ENCODE measurements at places on chromosomes 6 and 20. TPM values are rescaled to one million over a fixed set of nuclear protein-coding genes. Genes with fewer than 3 reads are reported as not detected.

HTR1E gene
- total RNA-seq = not detected

HDGFL1 gene
- total RNA-seq = not detected

CGAS gene
- 14.9 TPM for total RNA-seq

ZNF165 gene
- 0.79 TPM for total RNA-seq

PKIB gene
- total RNA-seq = 0.47 TPM

DNA sequence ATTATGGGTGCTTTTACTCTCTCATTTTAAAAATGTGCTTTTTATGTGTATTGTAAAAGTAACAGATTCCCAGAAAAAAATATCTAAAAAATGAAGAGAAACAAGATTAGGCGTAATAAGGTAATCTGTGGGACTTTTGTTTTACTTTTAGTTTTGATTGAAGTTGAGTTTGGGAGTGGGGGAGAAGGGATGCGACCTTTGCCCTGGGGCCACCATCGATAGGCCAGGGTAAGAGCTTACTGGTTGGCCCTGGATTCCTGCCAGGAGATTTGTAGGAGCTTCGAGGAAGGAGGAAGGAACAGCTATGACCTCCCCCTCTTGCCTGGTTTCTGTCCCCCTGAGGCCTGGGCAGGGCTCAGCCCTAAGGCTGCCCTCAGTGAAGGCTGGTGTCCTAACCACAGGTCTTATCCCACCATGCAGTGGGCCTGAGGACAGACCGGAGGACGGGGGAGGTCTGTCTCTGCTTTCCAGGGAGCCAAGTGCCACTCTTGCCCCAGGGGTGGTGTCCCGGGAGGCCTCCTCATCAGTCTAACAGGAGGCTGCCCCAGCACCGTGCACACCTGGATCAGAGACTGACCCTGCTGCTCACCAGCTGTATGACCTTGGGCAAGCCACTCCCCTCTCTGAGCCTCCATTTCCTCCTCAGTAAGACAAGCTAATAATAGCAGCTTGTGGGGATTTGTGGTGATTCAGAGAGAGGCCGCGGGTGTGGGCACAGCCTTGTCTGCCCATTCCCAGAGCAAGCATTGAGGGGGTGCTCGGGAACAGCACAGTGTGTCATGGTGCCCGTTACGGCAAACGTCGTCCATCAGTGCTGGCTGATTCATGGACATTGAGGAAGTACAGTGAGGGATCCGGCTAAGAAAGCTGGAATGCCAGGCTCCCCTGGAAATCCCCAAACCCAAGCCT, 21.2 kb downstream of the TGM2 start:
- no peaks in the 10 kb centered on the region for H3K36me3 ChIP-seq
- H3K27me3 ChIP-seq = peaks cover 22% of the 10 kb centered on the region
- H3K4me3 ChIP-seq = no peak overlapping the region
- H3K27ac ChIP-seq = no peak overlapping the region

DNA sequence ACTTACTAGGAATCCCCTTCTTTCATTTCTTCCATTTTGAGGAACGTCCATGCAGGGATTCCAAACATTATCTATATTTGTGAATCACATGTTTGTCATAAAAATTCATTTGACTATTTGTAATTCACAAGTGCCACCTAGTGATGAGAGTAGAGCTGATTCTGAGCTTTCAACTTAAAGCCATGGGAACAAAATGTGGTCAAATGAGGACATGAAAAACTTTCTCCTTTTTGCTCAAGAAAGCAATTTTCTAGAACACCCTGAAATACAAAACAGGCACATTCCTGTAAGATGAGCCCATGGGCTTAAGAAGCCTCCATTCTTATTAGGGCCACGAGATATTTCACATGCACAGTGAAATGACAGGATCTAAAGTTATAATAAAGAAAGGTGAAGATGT, 12.3 kb downstream of the MAP3K7 start:
- no peaks in the 10 kb centered on the region for H3K4me1 ChIP-seq
- H3K27me3 ChIP-seq = no peaks in the 10 kb centered on the region
- H3K27ac ChIP-seq = no peak overlapping the region

DNA sequence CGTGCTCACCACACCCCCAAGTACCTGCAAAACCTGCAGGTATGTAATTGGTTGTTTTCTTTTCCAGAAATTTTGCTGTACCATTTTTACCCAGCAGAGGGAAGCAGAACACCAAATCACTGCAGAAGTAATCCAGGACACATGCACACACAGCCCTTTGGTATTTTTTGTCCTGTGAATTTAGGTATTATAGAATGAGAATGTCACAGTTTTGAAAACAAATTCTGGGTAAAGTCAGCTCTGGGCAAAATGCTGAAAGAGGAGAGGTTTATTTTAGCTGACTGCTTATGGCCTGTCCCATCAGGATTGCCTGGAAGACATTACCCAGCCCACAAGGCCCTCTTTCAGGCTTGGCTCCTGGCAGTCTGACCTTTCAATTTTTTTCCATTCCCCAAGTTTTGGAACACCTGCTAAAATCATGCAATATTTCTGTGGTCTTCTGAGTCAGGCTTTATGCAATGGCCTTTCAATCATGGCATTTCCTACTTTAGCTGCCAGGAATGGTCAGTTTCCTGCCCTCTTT, 3.5 kb upstream of the EFHC1 start:
- peaks cover 17% of the 10 kb centered on the region for H3K4me1 ChIP-seq
- DNase-seq = no peak
- H3K4me3 ChIP-seq = no peak overlapping the region
- H3K27ac ChIP-seq = no peak overlapping the region

DNA sequence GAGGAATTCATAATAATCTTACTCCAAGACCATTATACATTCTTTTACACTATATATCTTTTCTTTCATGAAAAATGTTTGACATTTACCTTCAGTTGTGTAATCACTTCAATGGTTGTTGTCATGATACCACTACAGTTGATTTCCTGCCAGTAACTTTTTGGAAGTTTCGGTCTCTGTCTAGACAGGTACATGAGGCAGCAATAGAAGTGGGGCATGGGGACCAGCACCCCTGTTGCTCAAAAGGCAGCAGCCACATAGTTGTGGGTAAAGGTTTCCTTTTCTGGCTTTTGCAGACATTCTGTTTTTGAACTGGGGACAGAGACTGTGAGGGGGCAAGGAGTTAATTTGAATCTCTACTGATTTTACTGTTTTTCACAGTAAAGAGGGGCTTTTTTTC, 14.1 kb downstream of the SAMD5 start:
- peaks cover 2% of the 10 kb centered on the region for H3K27me3 ChIP-seq
- no peak overlapping the region for H3K27ac ChIP-seq
- H3K4me3 ChIP-seq = no peak overlapping the region
- no peak for DNase-seq
- no peaks in the 10 kb centered on the region for H3K36me3 ChIP-seq

DNA sequence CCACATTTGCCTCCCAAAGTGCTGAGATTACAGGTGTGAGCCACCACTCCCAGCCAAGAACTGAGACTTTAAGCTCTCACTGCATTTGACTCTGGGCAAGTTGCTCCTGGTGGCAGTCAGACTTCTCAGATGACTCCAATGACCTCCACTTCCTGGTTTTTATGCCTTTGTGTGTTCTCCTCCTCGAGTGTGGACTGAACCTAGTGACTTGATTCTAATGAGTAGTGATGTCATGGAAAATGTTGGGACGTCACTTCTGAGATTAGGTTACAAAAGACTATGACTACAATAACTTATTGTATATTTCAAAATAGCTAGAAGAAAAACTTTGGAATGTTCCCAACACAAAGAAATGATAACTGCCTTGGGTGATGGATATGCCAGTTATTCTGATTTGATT, 12.0 kb downstream of the SPINT3 start:
- H3K27me3 ChIP-seq = peaks cover 20% of the 10 kb centered on the region
- no peaks in the 10 kb centered on the region for H3K36me3 ChIP-seq
- H3K4me1 ChIP-seq = no peaks in the 10 kb centered on the region
- DNase-seq = no peak
- H3K4me3 ChIP-seq = no peak overlapping the region
